ENCODE measurements at places on chromosomes 5 and 9. TPM values are rescaled to one million over a fixed set of nuclear protein-coding genes. Genes with fewer than 3 reads are reported as not detected.
A peak's percentile ranks its signal among the peaks of the same experiment; 100 is the strongest.

GRCh38 chr5:133842846-133843611 is 125.4 kb downstream of the C5orf15 start:
- DNase-seq, result no peak

GRCh38 chr9:89805571-89806292 is 200.9 kb downstream of the GADD45G start:
- no peak for DNase-seq

DNA sequence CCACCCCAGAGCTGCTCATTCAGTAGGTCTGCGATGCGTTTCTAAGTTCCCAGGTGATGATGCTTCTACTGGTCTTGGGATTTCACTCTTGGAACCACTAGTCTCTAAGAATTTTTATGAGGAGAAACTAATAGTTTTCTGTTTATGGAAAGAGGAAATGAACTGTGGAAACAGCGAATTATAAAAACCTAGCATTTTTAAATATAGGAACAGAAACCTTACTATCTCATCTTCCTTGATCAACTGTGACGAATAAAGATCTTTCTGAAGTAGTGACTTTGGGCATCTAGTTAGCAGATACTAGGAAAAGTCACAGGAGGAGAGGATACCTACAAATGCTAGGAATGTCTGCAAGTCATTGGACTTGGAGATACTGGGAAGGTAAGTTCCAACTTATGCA is 376.8 kb upstream of the RFX3 start:
- DNase-seq, result no peak

DNA sequence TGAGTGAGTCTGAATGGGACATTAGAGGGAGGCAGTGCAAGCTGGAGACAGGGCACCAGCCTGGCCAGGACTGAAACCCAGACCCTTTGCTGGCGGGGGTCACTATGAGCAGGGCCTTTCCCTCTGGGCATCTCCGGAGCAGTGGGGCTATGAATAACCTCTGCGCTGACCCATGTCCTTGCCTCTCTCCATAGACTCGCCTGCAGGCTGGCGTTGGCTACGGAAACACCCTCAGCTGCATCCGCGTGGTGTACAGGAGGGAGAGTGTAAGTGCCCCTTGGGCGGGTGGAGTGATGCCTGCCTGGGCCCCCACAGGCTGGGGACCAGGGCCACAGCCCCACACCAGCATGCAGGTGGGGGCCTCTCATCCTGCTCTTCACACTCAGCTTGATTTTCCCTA is 15.8 kb downstream of the SLC25A48 start:
- no peak for DNase-seq

GRCh38 chr9:33816327-33817252 is at the start of gene UBE2R2:
UBE2R2 (plus strand) TSS chr9:33817160; CDS start chr9:33817758, 598 bp downstream.
- peak; percentile 96 for DNase-seq

GRCh38 chr9:79610019-79610631 is 38.4 kb downstream of the TLE4 start:
- DNase-seq, result no peak

DNA sequence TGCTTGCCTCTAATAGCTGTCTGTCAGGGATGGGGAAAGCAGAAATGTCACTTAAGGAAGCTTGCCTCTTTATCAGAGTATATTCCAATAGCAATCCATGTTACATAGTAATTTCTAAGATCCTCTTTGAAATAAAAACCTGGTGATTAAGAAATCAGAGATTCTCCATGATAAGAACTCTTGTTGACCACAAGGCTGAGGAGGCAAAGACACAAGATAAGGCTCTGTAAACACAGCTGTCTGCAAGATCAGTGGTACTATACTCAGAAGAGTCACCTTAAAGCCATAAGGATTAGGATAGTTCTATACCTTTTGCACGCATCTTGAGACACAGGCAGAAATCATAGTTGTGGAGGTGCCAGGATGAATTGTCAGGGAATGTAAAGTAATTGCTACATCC is 40.3 kb downstream of the HEXB start:
- no peak for DNase-seq

DNA sequence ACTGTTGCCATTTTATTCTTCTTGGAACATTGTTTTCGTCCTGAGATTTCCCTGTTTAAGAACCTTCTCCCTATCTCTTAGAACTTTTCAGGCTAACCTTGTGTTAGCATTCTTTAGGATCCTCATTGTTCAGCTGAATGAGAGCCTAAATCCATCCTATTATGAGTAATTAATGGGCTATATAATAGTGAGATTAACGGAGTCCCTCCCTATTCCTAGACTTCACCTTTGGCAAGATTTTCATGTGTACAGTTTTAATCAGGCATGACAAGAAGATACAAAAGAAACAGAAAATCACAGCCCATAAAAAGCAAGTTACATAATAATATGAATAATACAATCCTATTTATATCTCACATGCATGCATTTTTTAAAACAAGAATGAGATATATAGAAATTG is 9.1 kb upstream of the MSMP start:
- no peak for DNase-seq

DNA sequence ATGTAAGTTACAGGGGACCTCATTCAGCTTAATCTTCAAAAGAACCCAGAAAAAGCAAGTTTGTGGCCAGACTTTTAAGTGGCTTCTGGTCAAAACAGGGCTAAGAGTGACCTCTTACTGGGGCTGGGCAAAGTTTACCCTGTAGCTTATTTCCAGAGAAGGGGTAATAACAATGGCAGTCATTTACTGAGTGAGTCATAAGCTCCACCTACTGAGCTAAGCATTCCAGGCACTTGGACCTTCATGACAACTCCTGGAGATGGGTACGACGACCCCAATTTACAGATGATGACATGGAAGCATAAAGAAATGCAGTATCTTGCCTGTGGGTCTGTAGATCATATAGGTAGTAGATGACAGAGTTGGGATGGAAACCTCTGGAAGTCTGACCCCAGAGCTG is 4.7 kb upstream of the GPR151 start:
- DNase-seq, result no peak

DNA sequence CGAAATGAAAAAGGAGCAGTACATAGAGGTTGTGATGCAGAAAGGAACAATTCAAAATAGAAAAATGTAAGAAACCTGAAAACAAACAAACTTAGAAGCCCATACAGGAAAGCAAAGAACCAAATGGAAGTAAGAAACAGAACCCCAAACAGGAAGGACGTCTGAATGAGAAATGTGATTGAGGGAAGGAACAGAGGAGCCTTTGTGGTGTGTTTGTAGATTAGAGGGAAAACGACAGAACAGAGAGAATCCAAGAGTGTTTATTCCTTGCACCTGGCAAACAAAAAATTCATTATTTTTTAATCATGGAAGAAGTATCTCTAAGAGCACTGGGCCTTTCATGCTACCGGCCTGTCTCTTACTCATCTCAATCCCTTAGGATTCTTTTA is 67.8 kb upstream of the ZSWIM6 start:
- DNase-seq, result no peak

GRCh38 chr9:87535817-87536539 is 38.3 kb downstream of the DAPK1 start:
- DNase-seq, result no peak

DNA sequence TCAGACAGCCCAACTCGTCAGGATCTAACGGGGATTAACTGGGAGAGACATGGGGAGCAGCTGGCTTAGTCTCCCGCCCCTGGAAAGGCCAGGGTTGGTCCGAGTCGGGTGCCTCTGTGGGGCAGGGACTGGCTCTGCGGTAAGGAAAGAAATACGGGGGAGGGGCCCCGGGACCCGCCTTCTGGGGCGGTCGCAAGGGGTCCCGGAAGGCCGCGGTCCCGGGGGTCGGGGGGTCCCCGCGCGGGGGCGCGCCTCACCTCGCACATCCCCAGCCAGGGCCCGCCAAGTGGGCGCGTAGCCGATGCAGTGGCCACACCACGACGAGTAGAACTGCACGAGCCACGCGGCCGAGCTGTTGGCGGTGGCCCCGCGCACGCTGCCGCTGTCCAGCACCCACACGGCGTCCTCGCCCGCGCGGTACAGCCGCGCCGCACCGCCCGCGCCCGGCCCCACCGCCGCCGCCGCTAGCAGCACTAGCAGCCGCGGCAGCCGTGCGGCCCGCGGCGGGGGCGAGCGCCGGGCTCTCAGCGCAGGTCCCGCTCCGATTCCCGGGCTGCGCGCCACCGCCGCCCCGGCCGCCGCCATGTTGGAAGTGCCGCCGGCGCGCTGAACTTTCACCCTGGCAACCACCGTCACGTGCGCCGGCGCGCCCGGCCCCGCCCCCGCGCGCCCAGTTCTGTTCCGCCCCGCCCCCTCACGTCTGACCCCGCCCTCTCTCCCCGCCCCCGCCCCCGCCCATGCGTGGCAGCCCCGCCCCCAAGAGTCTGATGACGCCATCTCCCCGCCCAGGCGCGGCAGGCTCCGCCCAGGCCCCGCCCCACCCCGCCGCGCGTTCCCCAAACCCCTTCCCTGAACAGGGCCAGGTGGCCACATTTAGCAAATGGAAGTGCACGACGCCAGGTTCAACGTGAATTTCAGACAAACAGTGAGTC is at the start of gene QSOX2:
Gene QSOX2 (minus strand): TSS at position 594 of the 932 bp plus-strand sequence. CDS start 9 bp downstream, at position 585.
- DNase-seq, result peak; percentile 93

GRCh38 chr9:69584759-69585158 is 87.4 kb downstream of the APBA1 start:
- DNase-seq, result no peak

- no peak for DNase-seq
Observed at GRCh38 chr5:55544341-55544740, 9.6 kb upstream of the PLPP1 start.

- no peak for DNase-seq
Observed at GRCh38 chr9:10026443-10026984, 586.3 kb downstream of the PTPRD start.

GRCh38 chr9:91188719-91189590 is 172.8 kb downstream of the AUH start:
- DNase-seq, result no peak

- no peak for DNase-seq
Observed at GRCh38 chr9:88828018-88828417, 163.2 kb upstream of the S1PR3 start.

DNA sequence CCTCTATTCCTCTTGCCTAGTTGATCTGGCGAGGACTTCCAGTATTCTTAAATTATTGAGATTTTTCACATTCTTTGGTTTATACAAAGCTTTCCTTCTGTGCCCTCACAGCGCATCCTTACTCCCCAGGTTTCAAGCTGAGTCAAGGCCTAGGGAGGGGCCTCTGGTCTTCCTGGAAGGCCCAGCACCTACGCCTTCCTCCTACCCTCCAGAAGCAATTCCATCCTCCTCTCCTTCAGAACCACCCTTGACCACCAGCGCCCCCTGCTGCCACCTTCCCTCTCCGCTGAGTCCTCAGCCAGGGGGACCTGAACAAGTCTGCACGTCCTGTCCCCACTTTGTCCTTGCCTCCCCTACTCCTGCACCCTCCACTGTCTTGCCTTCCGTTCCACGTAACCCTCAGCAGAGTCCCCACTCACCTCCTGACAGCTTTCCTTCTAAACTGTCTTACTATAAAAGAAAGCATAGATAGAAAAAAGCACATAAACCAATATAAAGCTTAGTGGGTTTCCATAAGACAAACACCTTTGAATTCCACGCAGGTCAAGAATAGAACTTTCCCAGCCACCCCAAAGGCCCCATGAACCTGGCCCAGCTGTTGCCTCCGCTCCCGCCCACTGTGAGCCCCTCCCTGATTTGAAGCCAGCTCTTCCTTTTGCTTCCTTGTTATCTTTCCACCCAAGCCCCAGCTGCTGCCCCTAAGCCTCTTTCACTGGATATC is 63.0 kb upstream of the CTSL start:
- DNase-seq, result peak; percentile 84

- no peak for DNase-seq
Observed at GRCh38 chr5:22787807-22788206, 65.3 kb downstream of the CDH12 start.

GRCh38 chr5:134503088-134503936 is 22.2 kb upstream of the JADE2 start:
- peak; percentile 38 for DNase-seq

DNA sequence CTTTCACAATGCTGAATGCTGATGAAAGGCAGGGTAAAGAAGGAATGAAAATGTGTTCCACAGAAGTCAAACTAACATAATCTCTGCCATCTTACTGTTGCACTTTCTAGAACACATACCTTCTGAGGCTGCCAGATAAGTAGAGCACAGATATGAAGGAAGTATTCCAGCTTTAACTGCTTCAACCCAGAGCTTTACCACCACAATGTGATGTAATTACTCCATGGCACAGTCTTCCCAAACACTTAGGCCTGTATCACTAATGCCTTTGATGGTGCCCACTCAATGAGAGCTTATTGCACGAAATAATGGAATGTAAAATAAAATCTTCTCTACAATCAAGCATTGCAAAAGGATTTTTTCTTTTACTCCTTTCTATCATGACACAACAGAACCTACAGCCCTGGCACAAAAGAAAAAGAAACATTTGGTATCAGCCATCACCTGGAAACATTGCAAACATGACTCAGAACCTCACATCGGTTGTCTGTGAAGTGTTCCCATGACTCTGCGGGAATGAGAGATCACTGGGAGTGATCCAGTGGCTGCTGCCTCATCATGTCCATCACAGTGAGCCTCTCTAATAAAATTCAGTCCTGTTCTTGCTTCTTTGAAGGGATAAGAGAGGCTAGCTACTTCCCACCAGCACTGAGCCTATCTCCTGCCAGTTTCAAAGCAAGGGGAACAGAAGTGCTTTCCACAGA is 385.8 kb downstream of the EFNA5 start:
- DNase-seq, result no peak

GRCh38 chr9:35136866-35137265 is 21.2 kb upstream of the ATOSB start:
- no peak for DNase-seq

GRCh38 chr9:130461218-130461630 is 16.5 kb downstream of the ASS1 start:
- DNase-seq, result peak; percentile 71

GRCh38 chr5:161966564-161966963 is 101.0 kb upstream of the GABRG2 start:
- DNase-seq, result no peak

DNA sequence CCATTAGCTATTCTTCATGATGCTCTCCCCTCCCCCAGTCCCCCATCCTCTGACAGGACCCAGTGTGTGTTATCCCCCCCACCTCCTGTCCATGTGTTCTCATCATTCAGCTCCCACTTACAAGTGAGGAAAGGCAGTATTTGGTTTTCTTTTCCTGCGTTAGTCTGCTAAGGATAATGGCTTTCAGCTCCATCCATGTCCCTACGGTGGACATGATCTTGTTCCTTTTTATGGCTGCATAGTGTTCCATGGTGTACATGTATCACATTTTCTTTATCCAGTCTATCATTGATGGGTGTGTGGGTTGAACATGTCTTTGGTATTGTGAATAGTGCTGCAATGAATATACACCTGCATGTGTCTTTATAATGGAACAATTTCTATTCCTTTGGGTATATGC is 101.3 kb upstream of the ICE1 start:
- DNase-seq, result no peak

- no peak for DNase-seq
Observed at GRCh38 chr9:105855987-105856386, 161.6 kb downstream of the TMEM38B start.

Gene SLC1A1
- 0.16 TPM for total RNA-seq

Gene TMEM8B
- total RNA-seq, result 2.2 TPM

Gene PCDHGA5
- 0.18 TPM for total RNA-seq

Gene KCTD16
- total RNA-seq, result not detected

Gene C9orf43
- total RNA-seq, result 0.27 TPM

Gene ENTPD8
- total RNA-seq, result 0.13 TPM

Gene TAS2R1
- not detected for total RNA-seq

Gene PRDM9
- 0.47 TPM for total RNA-seq

Gene ADRB2
- total RNA-seq, result 0.04 TPM

Gene CCNJL
- total RNA-seq, result 0.13 TPM

Gene RMRP
- total RNA-seq, result 26,070 TPM

Gene LHX3
- 0.09 TPM for total RNA-seq

Gene LCN15
- total RNA-seq, result not detected

Gene PLAC8L1
- total RNA-seq, result 0.27 TPM

Gene PDGFRB
- total RNA-seq, result 0.51 TPM

Gene PURA
- total RNA-seq, result 10.6 TPM

Gene CCNI2
- not detected for total RNA-seq

Gene CTXN3
- not detected for total RNA-seq

Gene SLC34A3
- total RNA-seq, result not detected

Data from K562 (cell line).